Kidney epithelial cell (primary cell): ENCODE measurements at places on chromosomes 16 and 17. TPM values are rescaled to one million over a fixed set of nuclear protein-coding genes. Genes with fewer than 3 reads are reported as not detected.

- no peak for DNase-seq
Measured at GRCh38 chr16:86919078-86919477, 340.7 kb downstream of the FOXL1 start.

DNA sequence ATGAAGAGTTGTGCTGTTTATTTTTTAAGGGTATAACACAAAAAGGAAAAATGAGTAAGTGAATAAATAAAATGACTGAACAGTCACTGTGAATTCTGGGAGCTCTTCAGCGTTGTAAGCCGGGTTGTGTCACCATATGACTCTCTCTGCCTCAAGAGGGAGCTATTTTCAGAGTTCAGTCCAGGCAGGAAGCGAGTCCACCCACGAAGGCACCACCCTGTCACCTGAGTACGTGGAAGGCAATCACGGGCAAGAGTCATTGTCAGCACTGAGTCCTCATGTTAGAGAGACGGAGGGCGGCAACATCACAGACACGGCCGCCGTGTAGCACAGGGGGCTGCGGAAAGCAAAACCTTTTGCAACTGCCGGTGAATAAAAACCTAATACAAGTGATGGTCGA, 227.6 kb downstream of the UTP18 start:
- DNase-seq = no peak

MYH8 gene
- not detected in 2 replicates for total RNA-seq

DNA sequence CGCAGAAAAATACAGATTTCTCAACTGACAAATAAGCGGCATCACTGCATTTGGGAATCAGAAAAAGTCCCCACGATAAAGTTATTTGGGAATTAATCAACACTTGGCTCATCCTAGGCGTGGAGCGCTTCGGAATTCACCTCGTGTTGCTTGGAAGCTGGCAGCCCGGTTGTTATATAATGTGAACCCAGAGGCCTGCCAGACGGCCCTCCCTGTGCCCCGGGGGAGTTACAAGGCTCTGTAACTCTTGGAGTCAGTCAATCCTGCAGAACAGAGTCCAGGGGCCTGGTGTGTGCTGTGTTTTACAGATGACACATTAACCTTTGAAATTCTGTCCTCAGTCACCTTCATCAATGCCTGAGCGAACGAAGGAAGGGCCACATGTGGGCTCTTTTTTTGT, 111.1 kb downstream of the PITPNC1 start:
- DNase-seq = no peak

DNA sequence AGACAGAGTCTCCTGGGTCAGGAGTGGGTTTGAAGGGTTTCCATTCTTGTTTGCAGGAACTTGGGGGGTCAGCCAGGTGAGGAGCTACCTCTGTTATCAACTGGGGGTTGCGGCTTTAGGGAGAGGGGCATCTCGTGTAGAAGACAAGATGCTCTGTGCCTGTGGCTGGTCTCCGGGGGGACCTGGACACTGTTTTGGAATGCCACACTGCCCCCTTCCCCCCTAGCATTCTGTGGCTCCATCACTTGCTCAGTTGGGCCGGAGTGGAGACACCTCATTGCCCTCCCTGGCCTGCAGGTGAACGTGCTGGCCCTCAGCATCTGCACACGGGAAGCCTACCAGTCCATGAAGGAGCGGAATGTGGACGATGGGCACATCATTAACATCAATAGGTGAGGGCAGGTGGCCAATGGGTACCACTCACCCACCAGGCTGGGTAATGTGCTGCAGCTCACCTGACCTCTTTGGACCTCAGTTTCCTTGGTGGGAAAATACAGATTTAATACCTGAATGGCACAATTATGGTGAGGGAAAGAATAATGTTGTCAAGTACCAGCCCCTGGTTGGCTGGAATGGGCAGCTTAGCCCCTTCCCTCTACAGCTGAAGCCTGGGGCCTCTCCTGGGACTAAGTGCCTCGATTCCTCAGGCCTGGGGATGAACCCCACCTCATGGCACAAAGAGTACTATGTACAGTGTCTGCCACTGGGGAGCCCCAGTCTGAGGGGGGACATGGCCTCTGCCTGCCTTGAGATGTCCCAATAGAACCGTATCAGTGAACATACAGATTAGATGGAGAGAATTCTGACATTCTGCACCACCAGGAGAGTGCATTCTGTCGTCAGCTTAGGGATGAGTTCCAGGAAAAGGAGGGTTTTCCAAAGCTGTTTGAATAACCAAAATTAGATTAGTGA, 3.3 kb upstream of the MRM1 start:
- no peak for DNase-seq

- no peak for DNase-seq
Measured at GRCh38 chr17:50346313-50347116, 589 bp downstream of the XYLT2 start.
